Myocyte (in vitro differentiated cells): ENCODE measurements at places on chromosomes 12 and 14. TPM values are rescaled to one million over a fixed set of nuclear protein-coding genes. Genes with fewer than 3 reads are reported as not detected.

- no peak for DNase-seq
Observed at GRCh38 chr12:43841253-43841652, 5.4 kb downstream of the TMEM117 start.

The ENO2 gene
- total RNA-seq: 9.0 and 9.9 TPM in 2 replicates

- DNase-seq: peak; percentile 60
Observed at GRCh38 chr14:106872611-106873446, 1346.4 kb downstream of the TMEM121 start.

The LRIG3 gene
- total RNA-seq: 14.4 and 19.1 TPM in 2 replicates

The SLCO1B3 gene
- not detected in 2 replicates for total RNA-seq

- DNase-seq: no peak
Observed at GRCh38 chr14:90301122-90301521, 30.6 kb downstream of the NRDE2 start.

GRCh38 chr12:104709692-104710435 is 248.2 kb downstream of the SLC41A2 start:
- DNase-seq: no peak

GRCh38 chr14:88748288-88748687 is 44.5 kb downstream of the EML5 start:
- DNase-seq: no peak

DNA sequence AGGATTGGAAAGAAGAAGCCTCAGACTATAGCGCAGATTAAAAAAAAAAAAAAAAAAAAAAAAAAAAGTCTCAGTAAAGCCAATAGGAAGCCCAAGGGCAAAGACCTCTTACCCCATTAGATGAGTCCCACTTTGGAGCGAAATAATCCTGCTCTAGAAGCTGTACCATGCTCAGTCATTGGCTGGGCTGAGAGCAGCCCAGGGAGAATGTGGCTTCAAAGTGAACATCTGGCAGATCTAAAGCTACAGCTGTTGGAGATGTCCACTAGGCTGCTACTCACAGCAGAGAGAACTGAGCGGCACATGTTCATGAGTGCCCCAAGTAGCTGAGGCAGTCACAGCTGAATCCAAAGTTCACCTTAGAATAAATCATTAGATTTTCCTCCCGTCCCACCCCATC is 560.9 kb downstream of the MED13L start:
- no peak for DNase-seq

GRCh38 chr12:54935235-54935951 is 49.2 kb downstream of the TESPA1 start:
- DNase-seq: peak; percentile 39

The NID2 gene
- 29.7 and 50.9 TPM in 2 replicates for total RNA-seq

DNA sequence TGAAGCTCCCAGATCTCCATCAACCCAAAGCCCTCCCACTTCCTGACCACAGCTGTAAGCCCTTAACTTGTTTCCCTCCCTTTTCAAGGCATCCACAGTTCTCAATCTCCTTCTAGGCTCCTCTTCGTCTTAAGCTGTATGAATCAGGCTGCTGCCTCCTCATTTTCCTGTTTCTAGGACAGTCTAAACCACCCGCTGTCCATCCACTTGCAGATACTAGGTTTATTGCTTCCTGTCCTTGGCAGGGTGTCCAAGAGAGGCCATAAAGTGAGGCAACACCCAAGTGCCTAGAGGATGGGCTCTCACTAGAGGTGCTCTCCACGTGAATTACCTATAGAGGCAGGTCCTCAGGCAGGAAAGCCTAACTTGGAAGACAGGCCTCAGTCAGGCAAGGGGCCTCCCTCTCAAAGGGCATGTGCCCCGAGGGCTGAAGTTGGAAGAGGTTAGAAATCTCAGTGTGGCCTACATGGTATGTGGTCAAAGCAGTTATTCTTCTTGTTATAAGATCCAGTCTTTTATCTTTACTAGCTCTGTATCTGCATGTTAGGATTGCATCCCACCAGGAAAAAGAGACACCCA is 8.8 kb upstream of the TMEM106C start:
- DNase-seq: no peak

GRCh38 chr12:27511031-27511722 is 12.8 kb upstream of the PPFIBP1 start:
- DNase-seq: peak; percentile 57

DNA sequence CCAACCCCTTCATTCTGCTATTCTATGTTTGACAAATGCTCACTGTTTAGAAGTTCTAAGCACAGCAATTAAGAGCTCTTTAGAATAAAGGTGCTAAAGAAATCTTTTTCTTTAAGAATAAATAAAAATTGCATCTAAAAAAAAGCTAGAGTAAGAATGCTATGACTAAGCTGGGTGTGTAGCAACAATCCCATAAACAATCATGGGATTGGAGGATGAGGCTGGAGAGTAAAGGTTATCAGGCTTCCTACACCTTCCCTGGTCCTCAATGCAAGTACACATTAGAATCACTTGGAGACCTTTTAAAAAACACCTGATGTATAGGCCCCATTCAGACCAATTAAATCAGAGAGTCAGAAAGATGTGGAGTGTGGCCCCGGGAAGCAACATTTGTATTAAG is 88.3 kb downstream of the CIT start:
- no peak for DNase-seq

GRCh38 chr14:79412822-79413221 is 798.5 kb downstream of the DIO2 start:
- no peak for DNase-seq

DNA sequence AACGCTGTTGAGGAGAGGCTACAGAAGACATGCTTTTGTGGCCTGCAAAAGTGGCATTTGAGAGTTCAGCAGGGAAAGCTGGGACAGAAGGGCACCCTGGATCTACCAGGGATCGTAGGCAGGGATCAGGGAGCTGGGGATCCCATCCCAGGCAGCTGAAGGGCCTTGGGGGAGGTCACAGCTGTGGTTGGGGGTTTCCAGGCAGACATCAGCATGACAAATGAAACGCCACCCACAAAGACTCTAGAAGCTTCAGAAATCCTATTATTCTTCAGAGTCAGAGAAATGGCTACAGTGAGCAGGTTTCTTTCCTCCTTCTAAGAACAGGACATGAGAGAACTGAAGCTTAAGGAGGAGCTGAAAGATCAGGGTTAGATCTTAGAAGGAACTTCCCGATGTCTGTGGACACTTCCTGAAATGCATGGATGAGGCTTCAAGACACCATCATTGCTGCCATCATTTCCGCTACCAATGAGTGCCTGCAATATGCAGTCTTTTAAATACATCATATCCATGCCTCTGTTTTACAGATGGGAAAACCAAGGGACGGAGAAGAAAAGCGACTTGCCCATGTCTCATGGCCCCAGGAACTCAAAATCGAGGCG is 104.3 kb downstream of the RBM19 start:
- no peak for DNase-seq

The E2F7 gene
- 3.9 and 7.3 TPM in 2 replicates for total RNA-seq

- no peak for DNase-seq
Observed at GRCh38 chr14:103432627-103433026, 47.4 kb downstream of the MARK3 start.

GRCh38 chr12:27688671-27689070 is 7.6 kb upstream of the REP15 start:
- DNase-seq: no peak

- DNase-seq: peak; percentile 83
Observed at GRCh38 chr12:14629832-14630710, 62.4 kb upstream of the PLBD1 start.

The SYNE2 gene
- total RNA-seq: 11.9 and 14.8 TPM in 2 replicates

DNA sequence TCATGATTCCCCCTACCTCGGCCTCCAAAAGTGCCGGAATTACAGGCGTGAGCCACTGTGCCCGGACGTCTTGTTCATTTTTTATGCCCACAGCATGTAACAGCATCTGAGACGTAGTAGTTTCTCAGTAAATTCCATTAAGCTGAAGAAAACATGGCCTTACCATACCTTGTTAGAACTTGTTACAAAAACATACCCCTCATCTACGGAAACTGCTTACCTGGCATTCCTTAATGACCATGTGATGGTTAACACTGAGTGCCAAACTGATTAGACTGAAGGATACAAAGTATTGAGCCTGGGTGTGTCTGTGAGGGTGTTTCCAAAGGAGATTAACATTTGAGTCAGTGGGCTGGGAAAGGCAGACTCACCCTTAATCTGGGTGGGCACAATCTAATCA is 186.8 kb downstream of the CEP128 start:
- DNase-seq: no peak

The RILPL1 gene
- total RNA-seq: 30.3 and 43.4 TPM in 2 replicates

DNA sequence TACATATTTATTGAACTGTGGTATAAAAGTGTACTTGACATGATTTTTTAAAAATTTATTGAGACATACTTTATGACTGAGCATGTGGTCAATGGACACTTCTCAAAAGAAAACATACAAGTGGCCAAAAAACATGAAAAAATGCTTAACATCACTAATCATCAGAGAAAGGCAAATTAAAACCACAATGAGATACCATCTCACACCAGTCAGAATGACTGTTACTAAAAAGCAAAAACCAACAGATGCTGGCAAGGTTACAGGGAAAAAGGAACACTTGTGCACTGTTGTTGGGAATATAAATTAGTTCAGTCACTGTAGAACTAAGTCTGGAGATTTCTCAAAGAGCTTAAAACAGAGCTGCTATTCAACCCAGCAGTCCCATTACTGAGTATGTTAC is 1177.6 kb downstream of the GALC start:
- DNase-seq: peak; percentile 14

GRCh38 chr14:21102521-21103410 is 1.9 kb downstream of the TMEM253 start:
- no peak for DNase-seq

DNA sequence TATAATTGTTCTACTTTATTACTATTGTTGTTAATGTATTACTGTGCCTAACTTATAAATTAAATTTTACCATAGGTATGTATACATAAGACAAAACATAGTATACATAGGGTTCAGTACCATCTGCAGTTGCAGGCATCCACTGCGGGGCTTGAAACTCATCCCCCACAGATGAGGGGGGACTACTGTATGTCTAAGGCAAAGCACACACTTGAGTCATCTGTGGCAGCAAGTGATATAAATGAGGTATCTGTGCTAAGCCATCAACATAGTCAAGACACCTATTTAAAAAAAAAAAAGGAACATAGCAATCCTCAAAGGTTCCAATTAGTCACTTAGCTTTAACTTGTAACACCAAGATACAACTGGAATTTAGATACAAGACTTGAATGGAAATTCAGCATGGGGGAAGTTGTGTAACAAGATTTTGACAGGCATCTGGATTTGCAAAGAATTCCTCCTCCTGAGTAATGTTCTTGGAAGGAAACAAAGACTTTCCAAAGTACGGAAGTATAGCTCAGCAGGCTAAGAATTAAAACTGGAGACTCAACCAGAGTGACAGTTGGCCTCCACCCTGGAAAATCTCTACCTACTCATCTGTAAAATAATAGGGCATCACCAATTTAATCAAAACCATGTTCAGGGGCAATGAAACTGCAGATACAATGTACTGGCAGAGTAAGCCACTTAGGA is 14.9 kb downstream of the DCAF5 start:
- DNase-seq: no peak

DNA sequence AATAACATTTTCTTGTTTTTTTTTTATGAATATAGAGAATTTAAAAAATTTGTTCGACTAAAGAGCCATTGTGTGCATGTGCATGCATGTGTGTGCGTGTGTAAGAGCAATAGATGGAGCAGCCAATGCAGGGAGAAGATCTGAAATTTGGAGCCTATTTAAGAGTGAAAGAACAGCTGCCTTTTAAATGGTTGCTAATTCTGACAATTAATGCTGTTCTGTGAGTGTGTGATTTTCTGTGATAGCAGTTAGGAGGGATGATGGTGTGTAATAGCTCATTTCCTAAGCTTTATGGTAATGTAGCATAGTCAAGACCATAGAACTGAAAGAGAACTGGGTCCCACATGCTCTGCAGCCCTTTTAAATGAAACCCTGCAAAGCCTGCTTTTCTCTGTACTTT is 137.9 kb downstream of the NRXN3 start:
- no peak for DNase-seq

- no peak for DNase-seq
Observed at GRCh38 chr14:53534841-53535240, 381.7 kb upstream of the DDHD1 start.

The ZNF26 gene
- total RNA-seq: 9.6 and 11.2 TPM in 2 replicates

The NPFF gene
- not detected in 2 replicates for total RNA-seq

The SLC6A13 gene
- total RNA-seq: 0.51 and 0.94 TPM in 2 replicates

The SPIC gene
- not detected in 2 replicates for total RNA-seq

- DNase-seq: no peak
Observed at GRCh38 chr14:67710209-67710608, 8.5 kb downstream of the RDH12 start.

DNA sequence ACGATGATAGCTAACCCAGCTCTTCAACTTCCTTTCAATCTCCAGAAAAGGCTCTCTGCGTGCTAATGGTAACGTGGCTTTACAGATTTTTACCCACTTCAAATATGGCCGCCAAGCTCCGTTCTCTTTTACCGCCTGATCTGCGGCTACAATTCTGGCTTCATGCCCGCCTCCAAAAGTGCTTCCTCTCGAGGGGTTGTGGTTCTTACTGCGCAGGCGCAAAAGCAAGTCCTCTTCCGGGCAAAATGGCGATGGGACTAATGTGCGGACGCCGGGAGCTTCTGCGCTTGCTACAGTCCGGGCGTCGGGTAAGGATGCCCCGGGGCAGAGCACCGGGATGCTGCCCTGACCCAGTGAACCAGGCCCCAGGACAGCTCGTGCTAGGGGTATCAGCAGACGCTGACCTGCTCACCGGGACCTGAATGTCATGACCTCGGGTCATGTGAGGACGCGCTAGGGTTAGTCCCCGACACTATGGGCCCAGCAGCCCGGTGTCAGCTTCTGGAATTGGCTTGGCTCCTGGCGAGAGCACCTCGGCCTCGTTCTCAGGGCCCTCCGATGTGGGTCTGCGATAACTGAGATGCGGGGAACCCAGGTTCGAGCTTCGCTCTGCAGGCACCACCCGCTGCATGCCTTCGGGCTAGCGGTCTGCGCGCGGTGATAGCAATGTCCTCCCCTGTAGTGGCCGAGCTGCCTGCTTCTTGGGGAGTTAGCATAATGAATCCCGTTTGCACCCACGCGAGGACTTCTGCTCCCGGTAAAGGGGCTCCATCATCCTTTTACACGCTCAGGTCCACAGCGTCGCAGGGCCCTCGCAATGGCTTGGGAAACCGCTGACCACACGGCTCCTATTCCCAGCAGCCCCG is at the start of gene OXA1L:
Gene OXA1L, plus strand, starts transcription at position 232 of the 866 bp plus-strand sequence. Its CDS starts 14 bp downstream, at position 246.
- DNase-seq: peak; percentile 99

DNA sequence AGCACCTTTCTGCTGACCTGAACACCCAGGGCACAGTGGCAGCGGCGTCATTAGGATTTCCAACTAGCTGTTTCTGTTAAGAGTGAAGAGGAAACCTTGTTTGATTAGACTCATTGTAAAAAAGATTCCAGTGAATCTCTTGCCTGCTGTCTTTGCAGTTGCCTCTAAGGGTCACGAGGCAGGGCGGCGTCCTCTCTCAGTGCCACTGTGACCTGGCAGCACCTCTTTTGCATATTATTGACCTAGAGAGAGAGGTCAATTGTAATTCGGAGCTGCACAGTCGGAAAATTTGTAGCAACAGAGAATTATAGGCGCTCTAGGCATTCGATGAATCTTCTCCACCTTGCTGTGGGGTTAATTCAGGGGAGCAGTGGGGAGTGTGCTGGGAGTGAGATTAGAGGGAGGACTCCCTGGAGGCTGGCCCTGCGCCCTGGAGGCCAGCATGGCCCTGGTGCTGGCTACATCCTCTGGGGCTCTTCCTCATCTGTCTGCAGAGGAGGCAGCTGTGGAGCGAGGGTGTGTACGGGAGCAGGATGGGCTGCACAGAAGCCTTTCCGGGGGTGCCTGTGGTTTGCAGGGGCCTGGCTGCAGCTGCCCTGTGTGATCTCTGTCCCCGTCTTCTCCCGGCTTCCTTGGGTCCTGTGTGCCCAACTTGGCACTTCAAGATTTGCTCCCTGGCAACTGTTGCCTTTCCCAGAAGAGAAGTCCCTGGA is 14.3 kb downstream of the PACS2 start:
- peak; percentile 88 for DNase-seq
